ENCODE measurements at places on chromosomes 4 and X.

GRCh38 chr4:3530663-3531254 is 1.5 kb downstream of the LRPAP1 start:
- no peak for DNase-seq

DNA sequence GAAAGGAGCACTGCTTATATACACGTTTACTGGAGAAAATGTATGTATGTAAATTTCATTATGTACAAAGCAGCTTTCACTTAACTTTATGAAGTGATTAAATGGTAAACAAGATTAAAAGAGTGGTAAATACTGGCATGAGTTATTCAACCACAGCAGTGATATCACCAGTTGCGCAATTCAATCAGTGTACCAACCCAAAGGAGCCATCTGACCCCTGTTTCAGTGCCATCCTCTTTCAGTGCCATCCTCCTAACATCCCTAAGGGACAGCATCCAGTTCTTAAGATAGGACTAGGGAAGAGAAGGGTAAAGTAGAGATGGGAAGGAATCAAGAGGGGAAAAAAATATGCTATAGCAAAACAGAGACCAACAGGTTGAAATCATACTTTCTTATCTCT is 16.2 kb downstream of the HPF1 start:
- DNase-seq, result no peak

DNA sequence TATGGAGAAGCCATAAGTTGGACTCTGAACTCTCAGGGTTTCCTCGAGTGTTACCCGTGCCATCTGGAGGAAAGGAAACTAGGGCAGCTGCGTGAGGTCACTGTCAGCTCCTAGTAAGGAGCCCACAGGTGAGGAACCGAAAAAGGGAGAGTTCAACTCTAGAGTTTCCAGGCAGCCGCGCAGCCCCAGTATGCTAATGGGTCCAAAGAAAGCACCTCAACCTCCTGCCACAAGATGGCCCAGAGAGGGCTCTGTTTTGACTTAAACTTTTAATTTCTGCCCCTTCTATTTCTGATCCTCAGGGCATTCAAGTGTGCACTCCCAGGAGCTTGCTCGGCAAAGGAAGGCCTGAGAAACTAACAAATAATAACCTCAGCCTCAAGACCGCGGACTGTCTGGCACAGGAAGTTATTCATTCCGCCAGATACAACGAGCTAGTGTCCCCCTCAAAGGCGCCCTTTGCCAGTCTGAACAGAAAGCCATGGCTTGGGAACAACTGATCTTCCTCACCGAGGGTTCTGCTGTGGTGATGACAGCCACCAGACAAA is 13.9 kb downstream of the SCARB2 start:
- no peak for DNase-seq

DNA sequence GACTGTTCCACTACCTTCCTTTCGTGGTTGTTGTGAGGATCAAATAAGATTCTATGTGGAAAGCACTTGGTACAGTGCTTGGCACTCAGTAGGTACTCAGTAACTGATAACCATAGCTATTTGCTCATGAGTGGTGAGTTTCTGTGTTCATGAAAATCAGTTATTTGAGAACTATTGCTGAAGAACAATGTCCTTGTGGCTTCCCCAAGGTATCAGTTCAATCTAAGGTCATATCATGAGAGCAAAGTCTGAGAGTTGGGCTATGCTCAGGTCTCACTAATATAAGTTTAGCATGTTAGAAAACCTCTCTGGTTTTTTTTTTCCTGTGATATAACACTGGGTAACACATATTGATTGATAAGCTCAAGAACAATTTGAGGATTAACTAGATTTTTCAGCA is 147.8 kb downstream of the GRIA3 start:
- no peak for DNase-seq

DNA sequence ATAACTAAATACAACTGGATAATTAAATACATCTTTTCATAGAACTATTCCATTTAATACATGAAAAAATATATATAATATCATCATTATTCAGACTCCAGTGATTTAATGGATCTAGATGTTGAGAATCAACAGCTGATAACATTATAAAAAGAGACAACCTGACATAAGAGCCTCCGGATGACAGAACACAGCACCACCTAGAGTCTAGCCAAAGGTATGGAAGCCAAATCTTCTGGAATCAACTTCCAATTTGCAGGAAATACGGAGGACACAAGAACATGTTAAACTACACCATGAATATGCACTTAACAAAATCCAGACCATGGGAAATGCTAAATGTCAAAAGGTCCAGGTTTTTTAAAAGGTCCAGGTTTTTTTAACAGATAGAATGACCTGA is 55.0 kb downstream of the LRBA start:
- no peak for DNase-seq

- no peak for DNase-seq
Measured at GRCh38 chr4:39319676-39320075, 46.5 kb downstream of the RFC1 start.

GRCh38 chr4:73407227-73407673 is 3.2 kb downstream of the ALB start:
- DNase-seq, result no peak

DNA sequence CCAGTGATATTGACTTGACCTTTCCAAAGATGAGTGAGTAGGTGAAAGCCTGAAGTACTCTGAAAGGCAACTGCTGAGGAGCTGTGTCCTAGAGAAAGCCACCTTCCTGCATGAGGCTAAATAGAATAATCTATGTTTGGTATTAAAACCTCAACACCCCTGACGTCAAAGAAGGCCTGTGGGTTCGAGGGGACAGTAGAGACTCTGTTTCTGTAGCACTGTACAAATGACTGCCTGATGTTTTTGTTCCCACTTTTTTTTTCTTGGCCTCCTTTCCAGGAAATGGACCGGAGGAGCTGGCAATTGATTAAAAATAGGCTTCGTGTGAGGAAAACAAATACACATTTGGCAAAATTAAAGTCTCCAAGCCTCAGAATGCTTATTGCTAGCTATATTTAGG is 29.5 kb downstream of the TMEM255A start:
- no peak for DNase-seq

GRCh38 chrX:72247206-72247942 is 8.5 kb upstream of the ERCC6L start:
- no peak for DNase-seq

- DNase-seq, result peak; percentile 53
Measured at GRCh38 chrX:134990801-134991481, at the start of gene SMIM10. Gene SMIM10, plus strand, starts transcription at chrX:134990991. Its CDS starts 105 bp downstream, at chrX:134991096.

DNA sequence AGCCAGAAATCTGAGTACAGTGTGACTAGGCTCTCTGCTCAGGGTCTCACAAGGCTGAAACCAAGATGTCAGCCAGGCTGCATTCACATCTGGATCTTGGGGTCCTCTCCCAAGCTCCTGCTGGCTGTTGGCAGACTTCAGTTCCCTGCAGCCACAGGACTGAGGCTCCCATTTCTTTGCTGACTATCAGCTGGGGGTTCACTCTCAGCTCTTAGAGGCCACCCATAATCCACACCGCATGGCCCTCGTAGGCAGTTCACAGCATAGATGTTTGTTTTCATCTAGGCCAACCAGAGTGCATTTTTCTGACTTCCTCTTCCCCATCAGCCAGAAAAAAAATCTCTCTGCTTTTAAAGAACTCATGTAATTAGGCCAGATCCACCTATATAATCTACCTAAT is 8.2 kb upstream of the WDR44 start:
- no peak for DNase-seq

- DNase-seq, result no peak
Measured at GRCh38 chr4:52997132-52997416, 135.0 kb downstream of the RASL11B start.

All from tibial nerve (tissue), 4 donors.